ENCODE measurements at places on chromosomes 5 and 9.

GRCh38 chr5:13814301-13814700, 130.2 kb downstream of the DNAH5 start:
- no peak for DNase-seq

DNA sequence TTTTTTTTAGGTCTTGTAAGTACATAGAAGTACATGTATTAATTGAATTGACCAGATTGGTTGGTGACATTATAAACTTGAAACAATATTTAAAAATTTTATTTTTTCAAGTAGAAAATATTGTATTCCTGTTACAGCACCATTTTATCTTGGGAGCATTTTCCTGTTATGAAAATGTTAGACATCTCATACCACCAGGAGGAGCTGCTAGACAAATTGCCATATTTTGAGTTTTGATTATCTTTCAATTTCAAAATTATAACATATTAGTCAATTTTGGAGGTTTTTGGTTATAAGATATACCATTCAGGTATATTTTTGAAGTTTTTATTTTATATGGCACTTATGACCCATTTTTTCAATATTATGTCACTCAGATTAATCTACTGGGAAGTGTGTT, 84.4 kb downstream of the CNTLN start:
- DNase-seq, result no peak

DNA sequence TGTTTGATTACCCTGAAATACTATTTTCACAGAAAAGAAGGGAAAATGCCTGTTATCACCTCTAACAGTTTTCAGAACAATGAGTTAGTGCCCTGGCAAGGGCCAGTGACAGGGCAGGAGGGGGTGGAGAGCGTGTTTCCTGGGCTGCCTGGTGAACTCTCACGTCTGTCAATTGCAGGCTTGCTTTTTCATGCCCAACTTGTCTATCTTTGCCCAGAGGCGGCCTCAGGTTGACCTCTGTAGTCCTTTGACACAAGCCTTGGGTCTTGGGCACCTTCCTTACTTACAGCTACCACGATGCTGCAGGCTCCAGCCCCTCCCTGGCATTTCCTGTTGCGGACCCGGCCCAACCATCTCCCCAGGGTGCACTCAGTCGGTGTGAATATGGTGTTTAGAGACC, 2.2 kb upstream of the CEL start:
- DNase-seq, result no peak

DNA sequence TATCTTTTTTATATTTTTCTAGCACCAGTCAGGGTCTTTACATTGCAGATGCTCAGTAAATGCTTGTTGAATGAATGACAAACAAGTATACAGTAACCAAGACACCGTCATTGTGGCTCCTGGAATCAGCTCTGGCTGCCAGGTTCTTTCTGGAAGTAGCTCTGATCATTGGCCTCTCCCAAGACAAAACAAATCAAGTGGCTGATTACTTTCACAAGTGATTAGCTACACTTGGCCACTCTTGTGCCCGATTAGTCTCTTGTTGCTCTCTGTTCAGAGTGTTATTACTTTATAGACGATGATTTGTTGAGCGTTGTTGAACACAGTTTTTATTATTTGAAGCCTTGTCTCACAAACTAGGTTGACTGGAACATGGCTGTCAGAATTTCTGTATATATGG, 119.6 kb upstream of the TLX3 start:
- DNase-seq, result no peak

DNA sequence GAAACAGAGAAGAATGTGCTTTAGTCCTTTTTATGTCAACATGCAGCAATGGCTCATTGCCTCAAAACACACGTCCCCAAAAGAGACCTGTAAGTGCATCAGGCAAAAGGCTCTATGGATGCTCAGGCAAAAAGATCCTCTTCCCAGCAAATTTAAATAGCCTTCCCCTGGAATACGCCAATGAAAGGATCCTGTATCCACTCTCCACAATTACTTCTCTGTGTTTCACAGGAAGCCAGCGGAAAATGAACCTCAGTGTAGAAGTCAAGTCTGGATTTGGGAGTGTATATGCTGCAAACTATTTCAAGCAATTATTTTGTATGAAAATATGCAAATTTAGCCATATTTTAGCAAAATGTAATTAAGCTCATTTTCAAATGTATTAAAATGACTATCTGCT, 217.9 kb downstream of the EPB41L4A start:
- no peak for DNase-seq

DNA sequence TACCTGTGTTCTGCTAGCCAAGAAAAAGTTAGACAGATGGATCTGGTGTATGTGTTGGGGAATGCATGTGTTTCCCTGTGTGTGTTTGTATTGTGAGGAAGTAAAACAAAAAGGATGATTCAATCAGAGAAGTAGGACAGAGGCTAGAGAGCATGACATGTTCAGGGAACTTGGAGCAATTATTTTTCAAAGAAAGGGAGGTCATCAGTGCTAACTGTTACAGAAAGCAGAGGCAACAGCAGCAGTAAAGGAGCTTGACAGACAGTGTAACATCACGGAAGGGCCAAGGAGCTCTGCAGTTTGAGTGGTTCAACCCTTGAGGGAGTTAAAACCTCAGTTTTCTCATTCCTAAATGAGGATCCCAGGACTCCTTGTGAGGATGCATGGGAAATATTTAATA, 13.2 kb downstream of the SPINK1 start:
- DNase-seq, result no peak

GRCh38 chr5:39209924-39210323, 9.4 kb downstream of the FYB1 start:
- DNase-seq, result no peak

DNA sequence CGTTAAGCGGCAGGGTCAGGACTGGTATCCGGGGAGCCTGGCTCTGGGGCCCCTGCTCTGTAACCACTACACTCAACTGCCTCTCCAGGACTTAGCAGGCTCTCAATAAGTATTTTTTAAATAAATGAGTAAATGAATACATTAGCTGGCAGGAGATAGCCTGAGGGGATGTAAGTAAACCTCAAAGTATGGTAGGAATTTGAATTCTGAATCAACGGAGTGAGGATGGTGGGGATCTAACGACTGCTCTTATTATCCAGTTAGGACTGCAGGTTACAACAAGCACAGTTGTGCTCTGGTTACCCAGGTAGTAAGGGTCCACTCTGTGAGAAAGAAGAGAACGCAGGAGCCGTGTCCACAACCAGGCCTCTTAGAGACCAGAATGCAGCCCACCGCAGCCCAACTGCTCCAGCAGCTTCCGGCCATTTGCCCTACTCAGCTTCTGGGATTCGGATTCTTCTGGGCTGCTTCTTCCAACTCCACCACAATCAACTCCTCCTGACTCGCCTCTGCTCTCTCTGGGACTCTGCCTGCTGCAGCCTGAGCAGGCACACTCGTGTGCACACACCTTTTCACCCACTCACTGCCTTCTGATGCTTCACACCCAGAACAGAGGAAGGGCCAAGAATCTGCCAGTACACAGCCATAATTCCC, 52.6 kb downstream of the MED27 start:
- no peak for DNase-seq

- DNase-seq, result no peak
These were observed 28.4 kb downstream of the RFX3 start for GRCh38 chr9:3497401-3497800.

GRCh38 chr5:148981353-148981752, 81.5 kb downstream of the SH3TC2 start:
- no peak for DNase-seq

GRCh38 chr9:103661663-103662062, 432.4 kb upstream of the SMC2 start:
- DNase-seq, result no peak

GRCh38 chr5:157294407-157295091, 28.6 kb downstream of the CYFIP2 start:
- DNase-seq, result no peak

Measured in GM13976 (cell line).